Erythroblast (primary cell): ENCODE measurements at places on chromosomes 7 and 10.
A peak's percentile ranks its signal among the peaks of the same experiment; 100 is the strongest.

GRCh38 chr10:55668326-55668922, 692.6 kb downstream of the ZWINT start:
- DNase-seq = peak; percentile 8

DNA sequence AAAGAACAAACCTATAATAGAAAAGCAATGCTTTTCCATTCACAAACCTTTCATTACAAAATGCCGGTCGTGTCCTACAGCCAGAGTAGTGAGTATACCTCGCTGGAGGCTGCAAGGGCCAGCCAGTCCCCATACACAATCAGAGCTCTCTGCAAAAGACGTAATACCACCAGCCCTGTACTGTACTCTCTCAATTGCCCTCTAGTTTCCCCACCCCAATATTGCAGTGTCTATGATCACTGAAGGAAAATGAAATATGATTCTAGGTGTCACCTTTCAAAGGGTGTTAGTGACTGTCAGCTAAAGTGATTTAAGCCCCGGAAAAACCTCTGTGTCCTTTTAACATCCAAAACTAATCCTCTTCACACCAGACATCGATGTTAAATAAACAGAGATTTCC, 24.8 kb downstream of the PLXNA4 start:
- DNase-seq = no peak

GRCh38 chr7:49091519-49091918, 167.2 kb downstream of the CDC14C start:
- no peak for DNase-seq

DNA sequence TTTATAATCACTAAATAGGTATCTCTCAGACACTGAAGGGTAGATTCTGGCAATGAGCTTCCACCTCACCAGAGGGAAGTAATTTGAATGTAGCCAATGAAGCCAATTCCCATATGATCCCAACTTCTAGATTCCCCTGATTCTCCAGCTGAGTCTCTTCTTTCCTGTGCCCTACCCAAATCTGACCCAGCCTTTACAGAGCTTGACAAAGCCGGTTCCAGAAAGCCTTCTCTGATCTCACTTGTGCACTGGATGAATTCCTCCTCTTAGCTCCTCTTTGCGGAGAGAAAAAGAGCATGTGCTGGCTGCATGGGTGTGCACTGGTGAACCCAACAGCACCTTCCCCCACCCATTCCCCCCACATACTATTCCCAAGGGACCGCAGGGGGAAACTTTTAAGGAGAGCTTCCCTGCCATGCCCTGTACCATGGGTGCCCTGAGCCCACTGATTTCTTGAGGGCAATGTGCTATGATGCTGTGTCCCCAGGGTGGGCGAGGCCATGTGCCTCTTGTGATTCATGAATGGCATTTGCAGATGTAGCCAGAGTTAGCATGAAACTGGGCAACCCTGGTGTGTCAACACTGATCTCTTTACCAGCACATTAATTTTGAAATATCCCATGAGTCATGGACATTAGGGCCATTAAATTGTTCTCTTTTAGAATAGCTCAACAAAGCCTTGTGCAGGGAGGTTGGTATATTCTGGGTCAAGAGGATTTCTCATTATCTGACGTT, 50.4 kb upstream of the PLEKHA1 start:
- DNase-seq = no peak

- no peak for DNase-seq
These were observed 41.5 kb downstream of the PITRM1 start for GRCh38 chr10:3131098-3131497.

- DNase-seq = peak; percentile 32
These were observed 59.7 kb upstream of the RAB11FIP2 start for GRCh38 chr10:118106426-118106825.

DNA sequence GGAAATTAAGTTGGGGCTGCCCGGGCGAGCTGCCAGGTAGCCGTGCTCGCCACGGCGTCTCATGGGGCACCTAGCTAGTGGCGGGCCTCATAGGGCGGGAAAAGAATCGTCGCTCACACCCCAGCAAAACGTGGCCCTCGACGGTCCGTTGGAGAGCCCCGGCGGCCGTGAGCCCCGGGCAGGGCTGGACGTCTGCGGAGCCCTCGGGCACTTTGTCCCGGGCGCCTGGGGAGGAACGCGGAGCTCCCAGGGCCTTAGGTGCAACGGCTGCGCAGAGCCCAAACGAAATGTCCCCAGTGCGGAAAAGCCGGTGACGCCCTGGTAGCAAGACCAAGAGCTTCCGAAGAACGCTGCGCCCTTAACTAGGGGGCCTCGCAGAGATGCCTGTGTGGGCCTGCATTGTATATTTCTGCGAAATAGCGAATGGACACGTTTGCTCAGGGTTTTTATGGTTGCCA, 866 bp upstream of the SFMBT2 start:
- DNase-seq = peak; percentile 35

- no peak for DNase-seq
These were observed 23.7 kb downstream of the SVIL start for GRCh38 chr10:29610876-29611647.

DNA sequence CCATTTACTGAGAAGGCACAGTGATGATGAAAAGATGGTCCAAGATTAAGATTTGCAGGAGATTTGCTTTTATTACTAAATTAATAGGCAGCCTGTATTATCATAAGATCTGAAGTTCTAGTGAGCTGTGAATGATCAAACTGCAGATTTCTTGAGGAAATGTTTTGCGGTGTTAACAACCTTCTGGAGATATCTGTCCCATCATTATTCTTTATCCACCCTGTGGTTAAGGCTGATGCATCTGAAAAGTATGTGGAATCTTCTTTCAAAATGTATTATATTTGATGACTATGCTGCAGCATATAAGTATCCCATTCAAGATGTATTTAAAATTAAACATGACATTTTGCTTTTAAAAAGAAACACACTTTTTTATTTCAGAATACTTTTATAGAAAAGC, 150.3 kb downstream of the POLR1F start:
- DNase-seq = no peak

DNA sequence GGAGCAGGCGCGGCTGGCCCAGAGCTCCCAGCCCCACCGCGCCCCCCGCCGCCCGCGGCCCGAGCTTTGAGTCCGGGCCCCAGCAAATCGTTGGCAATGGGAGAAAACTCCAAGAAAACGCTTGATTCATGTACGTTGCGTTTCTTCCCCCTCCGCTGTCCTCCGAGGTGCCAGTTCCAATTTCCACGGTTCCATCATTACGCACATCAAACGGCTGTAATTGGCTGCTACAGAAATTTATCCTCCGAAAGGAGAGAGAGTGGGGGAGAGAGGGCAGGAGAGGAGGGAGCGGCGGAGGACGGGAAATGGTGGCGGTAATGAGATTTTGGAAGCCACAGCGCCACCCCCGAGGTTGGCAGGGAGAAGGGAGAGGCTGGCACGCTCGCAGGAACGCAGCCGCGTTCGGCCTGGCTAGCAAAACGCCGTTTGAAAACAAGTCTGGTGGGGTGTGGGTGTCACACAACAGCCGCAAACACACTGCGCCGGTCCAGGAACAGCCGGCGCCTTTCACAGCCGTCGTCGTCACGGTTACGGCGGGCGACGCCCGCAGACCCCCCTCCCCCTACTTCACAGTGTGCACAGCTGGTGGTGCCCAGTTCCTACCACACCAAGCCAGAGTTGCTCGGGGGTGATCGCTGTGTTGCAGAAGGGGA, 57.5 kb downstream of the UNCX start:
- DNase-seq = no peak

GRCh38 chr10:66627156-66627555, 298.7 kb upstream of the LRRTM3 start:
- DNase-seq = peak; percentile 0

GRCh38 chr7:74092964-74093471, 9.4 kb downstream of the LIMK1 start:
- DNase-seq = no peak

DNA sequence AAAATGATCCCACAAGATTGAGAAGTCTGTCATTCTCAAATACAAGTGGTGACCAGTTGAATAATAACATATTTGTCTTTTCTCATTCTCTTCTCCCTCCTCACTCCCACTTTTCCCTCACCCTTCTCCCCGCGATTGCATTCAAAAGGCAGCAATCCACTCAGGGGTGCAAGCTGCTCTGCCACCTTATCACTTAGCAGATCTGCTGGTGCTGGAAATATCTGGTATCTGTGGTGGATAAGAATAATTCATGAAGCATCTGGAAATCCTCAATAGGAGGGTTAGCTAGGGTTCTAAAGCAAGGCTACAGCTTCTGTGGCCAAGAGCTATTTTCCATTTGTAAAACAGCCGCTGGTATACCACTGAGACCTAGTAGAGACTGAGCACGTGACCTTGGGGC, 43.8 kb downstream of the GCC1 start:
- DNase-seq = no peak

- DNase-seq = no peak
These were observed 103.8 kb downstream of the C10orf105 start for GRCh38 chr10:71615538-71616329.

DNA sequence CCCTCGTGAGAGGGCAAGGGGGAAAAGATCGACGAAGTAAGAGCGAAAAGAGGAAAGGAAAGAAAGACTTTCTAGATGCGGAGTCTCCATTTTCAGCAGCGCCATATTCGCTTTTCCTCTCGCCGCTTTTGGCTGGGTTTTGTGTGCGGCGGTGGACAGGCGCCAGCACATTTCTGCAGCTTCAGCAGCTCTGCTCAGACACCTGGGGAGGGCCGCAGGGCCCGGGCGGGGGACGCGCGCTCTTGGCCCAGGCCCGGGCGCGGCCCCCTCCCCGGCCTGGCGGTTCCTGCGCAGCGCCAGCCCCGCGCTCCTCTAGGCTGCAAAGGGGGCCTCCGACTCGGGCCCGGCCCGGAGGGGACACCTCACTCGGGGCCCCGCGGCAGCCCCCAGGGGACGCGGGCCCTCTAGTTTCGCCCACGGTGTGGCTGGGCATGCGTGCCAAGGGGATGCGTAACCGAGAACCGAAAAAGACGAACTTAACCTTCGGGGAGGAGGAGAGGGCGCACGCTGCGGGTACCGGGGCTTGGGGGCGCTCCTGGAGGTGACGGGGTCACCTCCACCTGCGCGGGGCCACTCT, 34.5 kb upstream of the EBLN1 start:
- DNase-seq = peak; percentile 83

GRCh38 chr7:139829025-139829774, at the start of gene TBXAS1:
TSS of gene TBXAS1 (plus strand) at chr7:139829264. CDS start at chr7:139829391, 127 bp downstream.
- DNase-seq = no peak

GRCh38 chr7:84817016-84817415, 369.8 kb downstream of the SEMA3D start:
- no peak for DNase-seq

DNA sequence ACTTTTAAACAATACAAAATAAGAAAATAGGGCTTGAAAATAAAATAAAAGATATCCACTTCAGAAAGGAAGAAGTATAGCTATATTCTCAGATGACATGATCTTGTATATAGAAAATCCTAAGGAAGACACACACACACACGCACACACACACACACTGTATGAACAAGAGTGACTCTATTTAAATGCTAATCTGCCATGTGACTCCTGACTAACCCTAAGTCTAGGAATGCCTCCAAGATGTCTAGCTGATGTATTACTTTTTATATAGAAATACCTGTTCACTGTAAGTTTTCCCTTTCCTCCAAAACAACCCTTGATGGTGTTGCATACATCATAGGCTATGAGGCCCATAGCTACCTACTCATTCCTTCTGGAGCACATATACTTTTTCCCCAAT, 173.1 kb upstream of the LRRTM3 start:
- no peak for DNase-seq

DNA sequence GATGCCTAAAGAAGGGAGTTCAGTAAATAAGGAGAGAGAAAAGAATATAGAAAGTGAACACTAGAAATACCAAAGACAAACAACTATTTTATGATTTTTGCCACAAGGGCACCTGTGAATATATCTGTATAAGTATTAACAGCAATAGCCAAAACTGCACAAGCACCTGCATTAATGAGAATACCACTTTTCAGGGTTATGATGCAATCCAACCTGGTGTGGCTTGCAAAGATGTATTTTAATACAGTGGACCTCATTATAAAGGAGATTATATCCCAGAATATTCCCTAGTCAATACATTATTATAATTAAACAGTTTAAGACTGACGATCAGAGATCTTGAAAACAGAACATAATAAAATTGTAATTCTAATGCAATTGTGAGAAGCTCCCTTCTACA, 4.0 kb downstream of the BRAF start:
- no peak for DNase-seq

DNA sequence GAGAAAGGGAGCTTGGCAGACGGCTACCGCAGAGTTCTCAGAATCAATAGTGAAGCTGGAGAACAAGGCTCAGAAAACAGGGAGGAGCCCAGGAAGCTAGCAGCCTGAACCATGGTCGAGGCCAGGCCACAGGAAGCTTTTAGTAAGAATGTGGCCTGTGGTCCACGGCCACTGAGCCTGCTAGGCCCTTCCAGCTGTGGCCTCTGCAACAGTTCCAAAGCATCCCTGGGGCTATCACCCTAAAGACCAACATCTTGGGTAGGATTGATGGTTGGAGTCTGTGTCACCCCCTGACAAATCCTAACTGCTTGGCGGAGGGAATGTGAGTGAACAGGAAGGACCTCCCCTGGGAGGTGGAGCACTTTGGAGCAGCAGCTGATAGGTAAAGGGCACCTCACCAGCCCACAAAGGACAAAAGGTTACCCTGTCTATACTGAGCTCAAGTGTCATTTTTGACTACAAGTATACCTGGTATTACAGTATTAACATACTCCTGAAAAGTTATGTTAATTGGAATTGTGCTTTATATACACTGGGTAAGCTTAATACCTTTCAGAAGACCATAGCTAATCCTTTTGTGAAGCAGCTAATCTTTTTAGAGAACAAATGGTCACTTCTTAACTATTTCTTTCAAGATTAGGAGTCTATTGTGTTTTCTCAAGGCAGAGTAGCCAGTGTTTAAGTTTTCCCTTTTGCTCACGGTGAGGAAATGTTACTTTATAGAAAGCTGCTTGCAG, 18.7 kb downstream of the PTPRE start:
- no peak for DNase-seq

- DNase-seq = no peak
These were observed 10.9 kb downstream of the JAKMIP3 start for GRCh38 chr10:132076578-132077081.

GRCh38 chr10:72297281-72297804, 23.6 kb downstream of the DDIT4 start:
- peak; percentile 79 for DNase-seq

DNA sequence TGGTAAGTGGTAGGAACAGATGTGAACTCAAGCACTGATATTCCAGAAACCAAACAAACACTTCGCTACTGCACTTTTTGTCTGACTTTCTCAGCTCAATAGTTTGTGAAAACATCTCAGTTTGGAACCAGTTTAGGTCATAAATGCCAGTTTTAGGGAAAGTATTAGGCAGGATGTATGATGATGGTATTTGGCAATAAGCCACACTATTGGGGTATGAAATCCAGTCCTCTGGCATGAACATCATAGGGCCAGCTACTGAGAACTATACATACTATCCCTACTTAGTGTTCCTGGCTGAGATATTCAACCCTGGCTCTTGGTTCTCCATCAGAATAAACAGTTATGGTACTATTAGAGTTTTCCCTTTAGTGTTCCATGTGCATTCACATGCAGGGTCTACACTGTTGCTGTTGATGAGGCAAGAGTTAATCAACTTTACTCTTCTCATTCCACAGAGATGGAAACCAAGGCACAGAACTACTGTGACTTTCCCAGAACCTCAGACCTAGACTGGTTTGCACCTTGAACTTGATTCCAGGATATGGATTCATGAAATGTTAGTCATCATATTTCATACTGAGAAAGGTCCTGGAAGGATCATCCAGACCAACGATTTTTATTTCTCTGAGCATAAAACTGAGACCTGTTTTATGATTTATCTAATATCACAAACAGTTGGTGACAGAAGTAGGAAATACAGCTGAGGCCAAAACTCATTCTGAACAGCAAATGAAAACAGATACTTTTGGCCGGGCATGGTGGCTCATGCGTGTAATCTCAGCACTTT, 20.0 kb upstream of the IFIT2 start:
- DNase-seq = no peak
